ENCODE measurements at places on chromosomes 7 and 10.

DNA sequence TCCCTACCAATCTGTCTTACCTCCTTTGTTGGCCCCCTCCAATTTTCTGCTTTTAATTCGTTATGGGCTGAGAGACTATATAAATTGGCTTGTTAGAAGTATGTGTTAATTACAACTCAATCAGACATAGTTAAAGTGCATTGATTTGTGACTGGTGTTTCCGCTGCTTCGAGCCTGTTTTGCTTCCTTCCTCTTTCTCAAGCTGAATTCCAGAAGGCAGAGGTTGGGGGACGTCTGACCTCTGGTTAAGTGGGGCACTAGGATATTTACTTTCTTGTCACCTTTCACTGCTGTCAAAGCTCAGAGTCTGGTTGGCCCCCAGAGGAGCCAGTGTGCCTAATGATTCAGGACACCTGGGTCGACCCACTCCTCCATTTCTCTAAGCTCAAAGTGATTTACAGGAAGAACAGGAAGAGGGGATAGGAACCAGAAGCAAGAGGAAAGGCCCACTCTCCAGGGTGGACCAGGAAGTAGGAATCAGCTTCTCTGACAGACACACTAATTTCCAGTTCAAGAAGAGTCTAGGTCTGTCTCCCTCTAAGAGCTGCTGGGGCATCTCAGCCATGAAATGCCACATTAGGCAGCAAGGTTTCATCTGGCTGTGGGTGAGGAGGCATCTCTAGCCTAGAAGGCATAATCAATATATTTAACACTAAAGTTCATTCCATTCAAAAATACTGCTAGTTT, 397.2 kb upstream of the NPVF start:
- no peak for DNase-seq

GRCh38 chr10:28676968-28677887, at the start of gene BAMBI:
TSS of gene BAMBI (plus strand) at chr10:28677521. CDS start at chr10:28677898, 377 bp downstream.
- peak; percentile 55 for DNase-seq

DNA sequence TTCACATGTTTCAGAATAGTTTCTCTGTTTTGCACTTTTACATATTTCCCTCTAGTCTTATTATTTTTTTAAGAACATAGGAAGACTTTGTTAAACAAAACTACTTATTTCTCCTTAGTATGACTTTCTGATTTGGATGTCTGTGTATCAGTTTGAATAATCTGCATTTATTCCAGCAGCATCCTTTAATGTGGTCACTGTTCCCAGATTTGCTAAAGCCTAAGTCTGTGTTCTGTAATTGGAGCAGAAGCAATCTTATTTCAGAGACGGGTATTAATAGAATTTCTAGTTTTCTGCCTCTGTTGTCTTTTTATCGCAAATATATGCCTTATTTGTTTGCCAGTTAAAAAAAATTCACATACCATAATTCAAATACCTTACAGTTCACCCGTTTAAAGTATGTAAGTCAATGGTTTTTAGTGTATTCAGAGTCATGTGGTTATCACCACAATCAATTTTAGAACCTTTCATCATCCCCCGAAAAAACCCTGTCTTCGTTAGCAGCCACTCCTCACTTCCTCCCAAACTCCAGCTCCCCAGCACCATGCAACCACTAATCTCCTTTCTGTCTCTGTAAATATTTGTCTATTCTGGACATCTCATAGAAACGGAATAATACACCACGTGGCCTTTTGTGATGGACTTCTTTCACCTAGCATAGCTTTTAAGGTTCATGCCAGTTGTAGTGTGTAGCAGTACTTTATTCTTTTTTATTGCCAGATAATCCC, 58.7 kb downstream of the INPP5F start:
- DNase-seq = no peak

GRCh38 chr7:140684066-140684950, 11.6 kb downstream of the ADCK2 start:
- DNase-seq = no peak

DNA sequence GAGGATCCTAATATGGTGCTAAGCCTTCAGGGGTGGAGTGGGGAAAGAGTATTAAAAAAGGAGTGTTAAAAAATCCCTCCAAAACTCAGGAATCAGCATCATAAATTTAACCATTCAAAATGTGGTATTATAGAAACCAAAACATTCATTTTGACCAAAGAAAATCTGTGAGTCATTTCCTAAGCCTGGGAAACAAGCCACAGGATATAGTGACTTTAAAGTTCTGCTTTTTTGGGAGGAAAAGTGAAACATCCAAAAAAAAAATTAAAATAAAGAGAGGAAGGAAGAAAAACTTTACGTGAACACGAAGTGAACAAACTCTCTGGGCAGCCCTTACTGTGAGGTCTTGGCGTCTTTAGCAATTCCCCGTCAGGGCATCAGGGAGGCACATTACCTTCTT, 74.0 kb upstream of the GSDME start:
- DNase-seq = no peak

DNA sequence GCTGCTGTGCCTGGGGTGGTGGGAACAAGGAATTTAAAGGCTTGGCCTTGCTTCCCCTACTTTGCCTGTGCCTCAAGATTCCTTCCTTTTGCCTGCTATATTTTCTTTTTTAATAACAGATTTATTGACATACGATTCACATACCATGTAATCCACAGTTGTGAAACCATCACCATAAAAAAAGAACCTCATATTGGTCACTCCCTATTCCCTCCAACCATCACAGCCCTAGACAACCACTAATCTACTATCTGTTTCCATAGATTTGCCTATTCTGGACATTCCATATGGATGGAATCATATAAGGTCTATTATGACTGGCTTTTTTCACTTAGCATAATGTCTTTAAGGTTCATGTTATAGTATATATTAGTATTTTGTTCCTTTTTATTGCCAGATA, 59.3 kb upstream of the TRIM8 start:
- no peak for DNase-seq

DNA sequence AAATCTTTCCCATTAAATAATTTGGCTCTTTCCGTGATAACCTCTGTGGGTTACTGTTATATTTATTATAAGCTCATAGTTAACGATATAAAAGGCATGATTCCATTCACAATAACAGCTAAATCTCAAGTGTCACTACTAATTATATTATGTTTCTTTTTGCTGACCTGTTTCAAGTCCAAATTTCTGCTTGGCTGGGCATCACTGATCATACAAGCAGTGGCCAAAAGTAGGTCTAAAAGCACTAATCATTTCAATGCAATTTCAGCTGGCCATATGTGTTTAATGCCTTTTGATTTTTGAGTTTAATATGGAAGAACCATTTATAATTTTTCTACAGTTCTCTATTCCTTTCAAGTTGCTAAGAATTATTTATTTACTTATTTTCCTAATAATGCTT, 110.7 kb downstream of the SEMA3A start:
- DNase-seq = no peak

DNA sequence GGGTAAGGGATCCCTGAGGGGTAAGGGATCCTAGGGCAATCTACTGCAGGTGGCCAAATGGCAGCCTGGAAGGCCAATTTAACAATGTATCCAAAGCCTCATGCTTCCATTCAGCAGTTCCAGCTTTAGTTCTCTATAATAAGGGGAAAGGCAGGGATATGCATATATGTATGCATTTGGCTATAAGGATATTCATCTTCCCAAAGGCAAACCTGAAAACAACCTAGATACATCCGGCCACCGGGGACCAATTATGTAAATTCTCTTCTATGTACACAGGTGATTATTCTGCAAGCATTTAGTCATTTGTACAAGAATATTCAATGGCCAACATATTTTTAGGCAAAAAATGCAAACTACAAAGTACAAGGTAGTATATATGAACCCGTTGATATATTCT, 26.7 kb downstream of the PSAP start:
- no peak for DNase-seq

GRCh38 chr10:58661336-58661735, 148.7 kb downstream of the BICC1 start:
- DNase-seq = no peak

- no peak for DNase-seq
Measured at GRCh38 chr10:28677888-28678686, 766 bp downstream of the BAMBI start.

GRCh38 chr7:43692582-43693373, 36.5 kb downstream of the COA1 start:
- no peak for DNase-seq

DNA sequence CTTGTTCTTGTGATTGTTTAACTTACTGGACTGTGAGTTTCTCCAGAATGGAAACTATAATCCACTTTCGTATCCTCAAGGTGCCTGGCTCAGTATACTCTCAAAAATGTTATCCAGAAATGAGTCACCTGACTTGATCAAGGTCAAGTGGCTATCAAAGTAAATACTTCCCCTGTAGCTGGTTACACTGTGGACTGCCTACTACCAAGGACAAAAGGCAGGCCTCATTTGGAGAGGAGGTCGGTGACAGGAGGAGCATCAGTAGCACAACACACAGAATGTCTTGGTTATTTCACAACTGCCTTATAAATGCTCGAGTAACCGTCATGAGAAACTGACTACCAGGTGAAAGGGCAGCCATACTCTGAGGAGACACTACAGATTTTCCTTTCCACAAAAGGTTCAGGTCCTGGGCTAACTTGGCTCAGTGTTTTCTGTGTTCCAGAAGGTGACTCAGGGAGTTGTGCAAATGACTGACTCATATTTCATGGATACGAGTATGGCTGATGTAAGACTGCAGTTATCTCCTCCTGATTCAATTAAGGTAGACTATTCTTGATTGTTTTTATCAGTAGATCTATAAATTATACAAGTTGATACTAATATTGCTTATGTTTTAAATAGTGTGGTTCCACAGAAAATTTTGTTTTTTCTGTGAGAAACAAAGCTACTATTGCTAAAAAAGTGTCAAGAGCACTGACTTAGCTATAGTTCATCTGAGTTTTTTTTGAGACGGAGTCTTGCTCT, 4.2 kb upstream of the CCNY start:
- DNase-seq = peak; percentile 82

- DNase-seq = no peak
Measured at GRCh38 chr7:126303926-126304325, 948.8 kb downstream of the GRM8 start.

DNA sequence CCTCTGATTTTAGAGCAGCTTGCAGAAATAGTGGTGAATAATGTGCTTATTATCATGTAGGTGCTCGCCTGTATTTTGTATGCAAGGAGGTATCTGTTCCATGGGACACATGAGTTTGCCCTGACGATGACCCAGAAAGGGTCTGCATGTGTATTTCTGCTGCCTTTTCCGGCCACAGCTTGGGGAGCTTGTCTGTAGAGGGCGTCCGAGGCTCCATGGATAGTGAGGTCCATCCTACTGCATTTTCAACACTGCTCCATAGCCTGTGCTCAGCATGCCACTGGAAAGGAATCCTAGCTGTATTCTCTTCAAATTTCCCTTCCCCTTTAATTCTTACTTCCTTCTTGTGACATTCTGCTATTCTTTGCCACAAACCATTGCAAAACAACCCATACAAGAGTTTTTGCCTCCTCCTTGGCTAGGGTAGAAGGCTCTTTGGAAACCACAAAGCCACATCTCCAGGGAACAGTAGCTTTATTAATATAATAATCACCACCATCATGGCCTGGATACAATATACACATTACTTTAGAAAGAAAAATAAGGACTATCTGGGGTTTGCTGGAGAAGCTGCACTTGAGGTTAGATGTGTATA, 127.7 kb downstream of the DYNC1I1 start:
- no peak for DNase-seq

DNA sequence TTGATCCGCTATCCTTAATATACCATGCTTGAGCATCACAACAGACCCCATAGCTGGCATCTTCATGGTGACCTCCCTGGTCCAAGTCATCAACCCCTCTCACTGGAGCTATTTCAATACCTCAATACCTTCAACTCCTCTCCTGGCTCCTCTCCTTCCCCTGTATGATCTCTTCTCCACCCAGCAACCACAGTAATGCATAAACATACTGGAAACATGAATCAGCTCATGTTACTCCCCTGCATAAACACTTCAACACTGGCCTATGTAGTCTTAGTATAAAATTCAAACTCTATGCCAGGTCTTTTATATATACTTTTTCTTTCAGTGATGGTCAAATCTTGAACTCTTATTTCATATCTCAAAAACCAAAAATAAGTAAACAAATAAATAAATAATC, 31.8 kb upstream of the TMEM273 start:
- peak; percentile 8 for DNase-seq

DNA sequence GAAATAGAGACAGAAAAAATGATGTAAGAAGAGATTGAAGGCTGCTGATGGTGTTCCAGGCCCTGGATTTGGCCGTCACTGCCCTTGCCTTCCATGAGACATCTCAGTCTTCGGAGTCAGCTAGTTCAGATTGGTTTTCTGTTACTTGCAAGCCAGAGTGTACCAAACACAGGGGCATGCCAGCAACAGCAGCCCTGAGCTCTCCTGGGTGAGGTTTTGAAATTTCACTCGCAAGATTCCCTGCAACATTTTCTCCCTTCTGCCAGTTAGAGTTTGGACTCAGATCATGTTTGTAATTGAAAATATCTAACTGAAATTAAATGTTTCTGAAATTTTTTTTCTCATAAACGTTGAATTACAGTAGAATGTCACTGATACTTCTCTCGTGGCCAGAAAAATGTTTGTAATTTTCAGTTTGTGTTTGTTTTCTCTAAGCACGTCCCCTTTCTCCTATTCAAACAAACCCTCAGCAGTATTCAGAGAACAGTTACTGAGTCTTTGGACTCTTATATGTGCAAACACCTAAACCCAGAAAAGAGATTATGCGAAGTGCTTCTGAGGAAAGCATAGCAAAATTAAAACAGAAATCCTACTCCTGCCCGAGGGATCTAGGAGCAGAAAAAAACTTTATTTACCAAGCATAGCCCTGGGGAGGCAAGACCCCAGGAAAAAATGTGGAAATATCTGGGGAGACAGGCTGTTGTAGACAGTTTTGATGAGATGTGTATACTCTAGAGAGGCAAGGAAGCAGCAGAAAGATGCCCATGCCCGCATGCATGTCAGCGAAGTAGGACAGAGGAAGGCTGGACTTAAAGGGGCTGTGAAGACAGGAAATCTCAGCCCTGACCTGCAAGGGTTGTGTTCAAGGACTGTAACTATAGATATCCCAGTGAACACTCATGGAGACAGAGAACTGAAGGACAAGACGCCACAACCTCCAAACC, 43.0 kb upstream of the NAMPT start:
- DNase-seq = no peak

- DNase-seq = no peak
Measured at GRCh38 chr10:35413985-35414861, 77.9 kb downstream of the CCNY start.

DNA sequence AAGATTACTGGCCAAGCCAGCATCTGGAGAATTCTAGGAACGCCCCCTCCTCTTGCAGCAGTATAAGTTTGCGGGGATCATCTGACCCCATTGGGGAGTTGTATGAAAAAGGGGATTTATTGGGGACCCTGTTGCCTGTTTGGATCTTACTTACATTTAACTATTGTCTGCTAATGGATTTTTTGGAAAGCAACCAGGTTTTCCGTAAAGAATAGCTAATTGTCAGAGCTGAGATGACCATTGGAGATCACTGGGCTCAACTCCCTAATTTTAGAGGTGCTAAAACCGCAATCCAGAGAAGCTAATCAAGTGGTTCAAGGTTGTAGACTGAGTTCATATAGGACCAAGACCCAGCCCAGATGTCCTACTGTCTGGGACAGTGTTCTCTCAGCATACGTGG, 38.8 kb downstream of the HTRA1 start:
- DNase-seq = no peak

Measured in non-pigmented ciliary epithelial cell (primary cell).